CD4-positive, alpha-beta T cell (primary cell): ENCODE measurements at places on chromosomes 2 and 18.
A peak's percentile ranks its signal among the peaks of the same experiment; 100 is the strongest.

DNA sequence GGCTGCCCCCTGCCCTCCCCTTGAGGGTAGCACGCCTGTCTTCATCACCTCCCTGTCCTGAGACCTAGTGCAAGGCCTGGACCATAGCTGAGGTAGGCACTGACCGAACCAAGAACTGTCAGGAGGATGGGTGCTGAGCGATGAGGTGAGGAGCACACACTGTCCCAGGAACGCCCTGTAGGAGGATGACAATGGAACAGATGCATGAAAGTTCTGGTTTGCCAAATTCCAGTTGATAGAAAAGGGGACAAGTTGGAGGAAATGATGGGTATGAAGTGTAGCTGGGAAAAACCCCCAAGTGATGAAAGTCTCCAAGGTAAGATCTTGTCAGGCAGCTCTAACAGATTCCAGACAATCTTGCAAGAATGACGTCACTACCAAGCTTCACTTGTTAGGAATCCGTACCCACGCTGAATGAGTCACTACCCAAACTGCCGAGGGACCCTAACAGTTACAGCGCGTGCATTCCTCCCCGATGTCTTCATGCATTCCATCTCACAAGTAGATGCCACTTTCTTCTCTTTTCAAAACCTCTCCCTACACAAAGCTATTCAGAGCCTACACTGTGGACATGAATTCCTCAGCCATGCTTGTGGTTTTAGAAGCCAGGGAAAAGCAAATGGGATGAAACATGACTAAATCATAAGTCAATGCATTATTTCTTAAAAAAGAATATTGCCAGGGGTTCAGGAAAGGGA, 27.6 kb downstream of the MRPL33 start:
- no peak for DNase-seq

GRCh38 chr2:216181351-216181750, 72.2 kb downstream of the XRCC5 start:
- no peak for DNase-seq

DNA sequence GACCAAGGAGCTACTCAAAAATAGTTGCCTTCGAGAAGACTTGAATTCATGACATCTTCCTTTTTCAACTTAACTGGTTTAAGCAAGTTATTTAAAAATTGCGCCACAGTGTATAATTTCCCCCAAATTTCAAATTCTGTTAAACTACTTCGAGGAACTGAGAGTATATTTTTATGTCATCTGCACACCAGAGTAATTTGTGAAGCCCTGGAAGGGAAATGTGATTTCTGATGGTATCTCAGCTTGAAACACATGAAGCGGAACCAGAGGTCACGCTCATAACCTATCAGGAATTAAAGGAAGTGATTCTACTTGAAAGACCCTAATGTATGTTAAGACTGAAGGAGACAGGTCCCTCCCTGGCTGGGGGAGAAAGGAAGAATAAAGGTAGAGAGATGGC, 33.9 kb upstream of the DARS1 start:
- DNase-seq = no peak

DNA sequence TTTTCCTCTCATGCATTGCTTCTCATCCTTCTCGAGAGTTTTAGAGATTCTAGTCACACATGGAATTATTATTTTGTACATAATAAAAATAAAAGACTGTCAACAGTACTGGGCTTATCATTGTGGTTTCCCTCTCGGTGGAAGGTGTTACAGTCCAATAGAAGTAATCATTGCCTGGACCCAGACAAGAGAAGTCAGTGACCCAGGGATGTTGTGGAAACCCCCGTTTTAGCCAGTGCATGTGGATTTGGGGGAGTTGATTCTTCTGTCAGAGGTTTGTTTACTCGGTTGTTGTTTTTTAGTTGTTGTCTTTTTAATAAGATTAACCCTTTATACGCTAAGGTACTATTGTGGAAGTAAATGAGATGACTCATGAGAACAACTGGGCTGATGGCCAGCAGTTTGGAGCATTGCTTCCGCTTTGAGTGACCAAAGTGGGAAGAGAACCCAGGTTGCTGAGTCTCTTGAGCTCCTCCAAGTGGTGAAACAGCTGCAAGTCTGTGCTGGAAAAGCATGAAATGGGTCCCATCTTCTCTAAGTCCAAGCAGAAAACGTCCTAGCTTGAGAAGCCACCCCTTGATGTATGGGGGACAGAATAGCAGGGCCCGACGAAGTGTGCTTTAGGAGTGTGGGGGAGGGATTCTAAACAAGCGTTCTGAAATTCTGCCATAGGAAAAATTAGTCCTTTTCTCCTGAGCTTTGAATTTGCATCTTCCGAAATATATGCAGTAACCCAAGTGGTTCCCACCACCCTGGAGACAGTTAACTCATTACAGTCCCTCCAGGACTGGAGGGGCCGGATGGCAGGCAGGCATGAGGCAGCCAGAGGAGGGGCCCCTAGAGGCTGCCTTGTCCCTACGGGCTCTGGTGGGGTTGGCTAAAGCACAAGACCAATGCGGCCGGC, 61.8 kb upstream of the GPR45 start:
- DNase-seq = peak; percentile 8

DNA sequence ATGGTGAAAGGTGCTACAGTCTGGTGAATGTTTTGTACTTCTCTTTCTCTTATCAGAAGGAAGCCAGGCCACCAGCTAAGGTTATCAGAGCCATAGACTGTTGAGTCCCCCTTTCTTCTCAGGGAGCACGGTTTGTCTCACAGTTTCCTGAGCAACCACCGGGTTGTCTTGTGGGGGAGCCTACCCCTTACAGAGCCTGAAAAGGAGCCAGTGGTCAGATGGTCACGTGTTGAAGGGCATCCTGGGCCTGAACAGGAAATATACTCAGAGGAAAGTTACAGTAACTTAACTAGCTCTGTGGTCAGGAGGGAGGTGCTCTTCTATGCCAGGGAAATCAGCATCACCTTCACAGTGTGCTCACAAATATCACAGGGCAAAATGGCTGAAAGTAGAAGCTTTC, 11.6 kb downstream of the CD28 start:
- DNase-seq = no peak

- DNase-seq = no peak
These were observed 3.7 kb downstream of the RAMP1 start for GRCh38 chr2:237863102-237863511.

- no peak for DNase-seq
These were observed 1383.7 kb downstream of the LRP1B start for GRCh38 chr2:140747090-140747489.

DNA sequence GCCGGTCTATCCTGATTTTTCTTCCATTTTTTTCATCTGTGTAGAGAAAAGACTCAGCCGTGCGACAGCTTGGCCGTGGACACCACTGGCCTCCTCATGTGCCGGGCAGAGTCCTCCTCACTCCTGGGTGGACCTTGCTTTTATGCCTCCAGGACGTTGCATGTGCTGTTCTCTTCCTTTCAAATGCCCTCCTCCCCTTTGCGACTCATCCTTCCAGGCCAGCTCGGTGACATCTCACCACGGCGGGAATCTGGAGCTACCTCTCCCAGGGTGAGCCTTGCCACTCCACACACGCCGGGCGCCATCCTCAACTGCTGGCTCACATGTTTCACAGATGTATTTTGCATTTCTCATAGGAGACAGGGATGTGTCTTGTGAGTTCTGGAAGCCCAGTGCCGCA, 198.5 kb upstream of the HDAC4 start:
- DNase-seq = no peak

GRCh38 chr18:10432781-10433180, 21.7 kb upstream of the APCDD1 start:
- DNase-seq = no peak

DNA sequence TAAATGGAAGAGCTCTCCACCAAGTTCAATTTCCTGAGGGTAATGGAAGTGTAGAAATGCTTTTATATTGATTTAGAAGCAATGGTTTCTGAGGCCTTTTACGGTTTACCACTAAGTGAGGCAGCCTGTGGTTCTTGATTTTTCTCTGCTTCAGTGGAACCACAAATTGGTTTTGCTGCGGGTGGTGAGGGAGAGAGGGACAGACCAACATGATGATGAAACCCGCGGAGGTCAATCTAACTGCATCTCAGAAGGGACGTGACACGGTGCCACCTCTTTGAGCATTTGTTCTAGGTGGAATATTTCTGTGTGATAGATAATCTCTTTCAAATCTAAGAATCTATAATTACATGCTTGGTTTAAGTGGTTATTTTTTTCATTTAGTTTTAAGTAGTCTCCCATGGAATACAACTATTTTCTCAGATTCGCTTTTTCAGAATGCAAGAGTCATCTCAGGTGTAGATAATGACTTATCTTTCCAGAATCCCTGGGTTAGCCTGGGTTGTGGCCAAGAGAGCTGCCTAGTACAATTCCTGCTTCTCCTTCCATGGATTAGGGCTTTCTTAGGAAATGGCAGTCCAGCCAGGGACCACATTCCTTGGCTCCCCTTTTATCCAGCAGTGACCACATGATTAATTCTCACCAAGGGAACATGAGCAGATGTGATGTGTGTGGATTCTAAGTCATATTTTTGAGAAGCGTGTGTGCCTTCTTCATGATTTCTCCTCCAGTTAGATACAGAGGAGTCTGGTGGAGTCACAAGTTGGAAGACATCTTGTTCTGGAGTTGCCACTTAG, 52.5 kb downstream of the KCNE4 start:
- DNase-seq = no peak

DNA sequence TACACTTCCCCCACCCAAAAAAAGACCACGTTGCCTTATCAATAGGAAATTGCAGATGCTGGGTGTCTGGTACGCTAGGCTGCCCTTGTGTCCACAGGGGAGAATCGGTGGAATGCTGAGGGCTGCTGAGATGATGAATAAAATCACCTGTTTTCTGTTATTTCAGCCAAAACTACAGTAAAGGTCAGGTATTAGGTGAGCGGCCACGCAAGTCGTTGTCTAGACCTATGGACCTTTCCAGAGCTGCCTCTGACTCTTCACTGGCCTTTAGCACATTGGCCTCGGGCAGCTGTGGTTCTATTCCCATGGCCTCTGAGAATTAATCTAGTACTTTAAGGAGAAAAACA, 89.6 kb downstream of the MTCL1 start:
- no peak for DNase-seq

GRCh38 chr18:11514267-11514666, 95.1 kb upstream of the SLC35G4 start:
- no peak for DNase-seq

GRCh38 chr2:71846669-71847291, 300.9 kb downstream of the CYP26B1 start:
- DNase-seq = no peak

- no peak for DNase-seq
These were observed 51.8 kb downstream of the PSD4 start for GRCh38 chr2:113225263-113226259.

DNA sequence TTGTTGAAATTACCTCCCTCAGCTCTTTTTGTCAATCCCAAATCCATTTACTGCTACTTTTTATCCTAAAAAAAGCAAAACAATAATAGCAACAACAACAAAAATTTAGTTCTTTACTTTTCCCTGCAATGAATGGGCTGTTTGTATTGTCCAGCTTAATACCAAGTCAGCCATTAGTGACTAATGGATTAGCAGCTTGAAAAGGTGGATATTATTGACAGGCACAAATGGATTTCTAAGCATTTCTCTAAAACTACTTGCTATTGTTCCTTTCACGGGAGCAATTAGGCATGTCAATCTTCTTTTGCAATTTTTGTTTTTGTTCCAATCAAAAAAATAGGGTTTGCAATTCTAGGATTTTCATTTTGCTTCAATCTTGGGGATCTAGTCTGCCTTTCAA, 32.1 kb upstream of the SPAG16 start:
- no peak for DNase-seq

- DNase-seq = no peak
These were observed 38.0 kb upstream of the GPAT2 start for GRCh38 chr2:96072746-96073145.

DNA sequence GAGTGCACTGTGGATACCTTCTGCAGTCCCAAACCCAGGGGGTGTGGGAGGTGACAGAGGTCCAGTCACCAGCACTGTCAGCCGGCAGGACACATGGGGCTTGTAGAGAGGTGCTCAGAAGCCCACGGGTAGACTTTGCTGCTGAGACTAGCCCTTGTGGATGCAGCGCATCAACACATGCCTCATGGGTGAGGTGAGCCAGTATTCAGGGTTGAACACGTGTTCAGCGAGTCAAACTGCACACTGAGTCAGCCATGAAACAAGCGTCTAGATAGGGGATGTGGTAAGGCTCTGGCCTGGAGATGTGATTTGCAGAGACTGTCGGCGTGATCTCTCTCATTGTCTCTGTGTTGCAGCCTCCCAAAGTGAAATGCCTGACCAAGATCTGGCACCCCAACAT, 35.8 kb upstream of the SCLY start:
- no peak for DNase-seq

DNA sequence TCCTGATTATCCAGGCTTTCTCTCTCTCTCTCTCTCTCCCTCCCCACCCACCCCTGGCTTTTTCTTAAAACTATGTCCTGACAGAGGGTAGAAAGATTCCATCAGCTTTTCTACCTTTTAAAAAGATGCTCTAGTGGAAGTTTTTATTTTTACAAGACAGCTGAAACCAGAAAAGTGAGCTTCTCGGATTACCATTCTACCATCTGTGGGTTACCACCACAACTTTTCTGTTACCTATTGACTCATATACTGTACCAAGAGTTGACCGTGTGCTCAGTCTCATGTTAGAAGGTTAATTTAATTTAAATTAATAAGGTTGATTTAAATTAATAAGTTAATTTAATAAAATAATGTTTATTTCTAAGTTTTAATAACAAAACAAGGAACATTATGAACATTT, 137.6 kb downstream of the UPP2 start:
- no peak for DNase-seq

DNA sequence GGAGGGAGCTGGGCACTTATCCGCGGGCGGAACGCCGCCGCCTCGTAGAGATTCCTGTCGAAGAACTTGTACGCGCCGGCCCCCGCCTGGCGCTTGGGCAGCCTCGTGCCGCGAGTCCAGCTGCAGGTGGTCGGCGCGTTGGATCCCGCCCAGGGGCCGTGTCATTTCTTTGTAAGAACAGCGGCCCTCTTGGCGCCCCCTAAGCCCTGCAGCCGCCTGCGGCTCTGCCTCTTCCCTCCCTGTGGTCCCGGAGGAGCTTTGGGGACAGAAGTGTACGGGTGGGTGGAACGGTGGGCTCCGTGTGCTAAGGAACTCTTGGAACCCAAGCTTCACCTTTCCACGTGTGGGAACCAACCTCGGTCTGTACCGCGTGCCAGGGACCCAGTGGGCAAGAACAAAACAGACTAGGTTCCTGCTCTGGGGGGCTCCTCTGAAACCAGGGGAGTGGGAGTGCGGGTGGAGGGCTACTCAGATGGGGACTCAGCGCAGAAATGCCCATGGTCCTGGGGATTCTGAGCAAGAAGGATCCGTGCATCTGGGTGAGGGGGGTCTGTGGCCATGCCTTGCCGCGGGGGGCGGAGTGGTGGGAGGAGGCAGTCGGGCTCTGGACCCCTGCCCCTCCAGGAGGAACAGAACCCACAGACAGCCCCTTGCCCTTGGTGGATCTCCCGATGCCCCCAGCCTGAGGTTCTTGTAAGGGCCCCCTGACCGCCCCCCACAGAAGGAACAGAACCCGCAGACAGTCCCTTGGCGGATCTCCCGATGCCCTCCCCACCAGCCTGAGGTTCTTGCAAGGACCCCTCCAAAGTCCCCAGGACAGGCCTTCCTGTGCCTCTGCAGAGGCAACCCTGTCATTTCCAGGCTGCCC, 1.5 kb downstream of the GPC1 start:
- DNase-seq = no peak

GRCh38 chr18:56202678-56203077, 435.7 kb downstream of the TXNL1 start:
- DNase-seq = no peak
